Omental fat pad (tissue), 4 donors: ENCODE measurements at places on chromosomes 16 and 17. TPM values are rescaled to one million over a fixed set of nuclear protein-coding genes. Genes with fewer than 3 reads are reported as not detected.

Gene CBFA2T3
- total RNA-seq, result 0.84 TPM

Gene PRAC2
- not detected for total RNA-seq

DNA sequence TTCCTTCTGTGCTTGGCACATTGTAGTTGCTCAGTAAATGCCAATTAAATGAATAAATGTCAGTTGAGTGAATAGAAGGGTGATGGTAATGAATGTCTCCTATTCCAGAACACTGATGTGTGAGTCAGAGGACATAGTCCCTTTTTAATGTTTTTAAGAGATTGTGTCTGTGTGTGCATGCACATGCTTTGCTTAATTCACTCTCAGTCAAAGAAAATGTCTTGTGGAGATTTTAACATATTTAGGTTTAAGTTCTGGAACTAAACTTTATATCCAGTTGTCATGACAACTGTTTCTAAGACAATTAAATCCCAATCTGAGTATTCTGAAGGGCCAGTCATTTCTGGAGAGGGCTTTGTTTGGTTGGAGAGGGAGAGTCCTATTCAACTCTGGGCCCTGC is 255.3 kb upstream of the CDH11 start:
- no peak for DNase-seq

GRCh38 chr17:65914784-65915342 is 277.1 kb downstream of the CEP112 start:
- DNase-seq, result no peak

DNA sequence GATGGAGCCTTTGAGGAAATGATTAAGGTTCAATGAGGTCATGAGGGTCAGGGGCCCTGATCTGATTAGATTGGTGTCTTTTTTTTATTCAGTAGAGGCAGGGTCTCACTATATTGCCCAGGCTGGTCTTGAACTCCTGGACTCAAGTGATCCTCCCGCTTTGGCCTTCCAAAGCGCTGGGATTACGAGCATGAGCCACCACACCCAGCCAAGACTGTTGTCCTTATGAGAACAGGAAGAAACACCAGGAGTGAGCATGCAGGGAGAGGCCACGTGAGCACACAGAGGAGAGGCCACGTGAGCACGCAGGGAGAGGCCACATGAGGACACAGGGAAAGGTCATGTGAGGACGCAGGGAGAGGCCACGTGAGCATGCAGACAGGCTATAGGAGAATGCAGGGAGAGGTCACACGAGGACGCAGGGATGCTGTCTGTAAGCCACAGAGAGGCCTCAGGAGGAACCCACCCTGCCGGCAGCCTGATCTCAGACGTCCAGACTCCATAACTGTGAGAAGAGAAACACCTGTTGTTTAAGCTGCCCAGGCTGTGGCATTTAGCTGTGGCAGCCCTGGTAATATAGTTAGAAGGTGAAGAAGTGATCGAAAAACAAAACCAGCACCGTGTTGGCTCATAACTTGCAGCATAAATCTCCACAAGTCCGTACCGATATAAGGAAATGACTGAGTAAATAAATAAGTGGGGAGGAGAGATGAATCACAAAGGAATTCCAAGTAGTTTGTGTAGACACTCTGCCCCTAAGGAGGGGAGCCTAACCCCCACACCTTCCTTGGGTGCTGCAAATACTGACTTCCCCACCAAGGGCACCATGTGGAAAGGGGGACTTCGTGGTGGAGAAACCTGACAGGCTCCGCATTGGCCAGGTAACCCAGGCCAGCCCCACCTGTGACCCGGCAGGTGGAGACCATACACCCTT is 14.6 kb upstream of the CSNK1D start:
- no peak for DNase-seq
